ENCODE measurements at places on chromosomes 2 and 18. TPM values are rescaled to one million over a fixed set of nuclear protein-coding genes. Genes with fewer than 3 reads are reported as not detected.

CFC1 gene
- total RNA-seq, result not detected

FOXD4L1 gene
- 0.29 TPM for total RNA-seq

C2orf81 gene
- 1.5 TPM for total RNA-seq

SPATA3 gene
- total RNA-seq, result 0.29 TPM

ANKRD62 gene
- not detected for total RNA-seq

ABCG5 gene
- total RNA-seq, result not detected

Measured in activated CD8-positive, alpha-beta T cell treated with anti-CD3 and anti-CD28 coated beads, Interleukin-2, amount 10 ng/mL, durations not matched to agents 7 days and 5 days (primary cell).